ENCODE measurements at places on chromosomes 7 and 10. TPM values are rescaled to one million over a fixed set of nuclear protein-coding genes. Genes with fewer than 3 reads are reported as not detected.
A peak's percentile ranks its signal among the peaks of the same experiment; 100 is the strongest.

DNA sequence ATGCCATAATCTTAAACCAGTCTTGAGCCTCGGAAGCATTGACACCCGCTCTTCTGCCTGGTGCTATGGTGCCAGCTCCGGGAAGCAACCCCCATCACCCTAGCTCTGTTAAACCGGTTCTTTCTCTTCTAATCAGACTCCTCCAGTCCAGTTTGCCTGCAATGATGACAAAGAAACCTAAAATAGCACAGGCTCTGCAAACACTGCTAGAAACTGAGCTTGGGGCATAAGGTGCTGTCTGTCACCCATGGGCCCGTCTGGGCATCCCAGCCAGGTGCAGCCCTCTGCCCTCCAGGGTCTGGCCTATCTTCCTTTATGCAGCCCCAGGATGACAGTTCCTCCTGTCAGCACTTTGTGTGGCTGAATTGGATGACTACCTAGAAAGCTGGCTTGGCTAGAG lies 14.2 kb upstream of the CAMK2G start:
- no peak for DNase-seq
- H3K36me3 ChIP-seq, result no peaks in the 10 kb centered on the region
- no peak overlapping the region for H3K4me3 ChIP-seq
- no peaks in the 10 kb centered on the region for H3K27me3 ChIP-seq
- H3K4me1 ChIP-seq, result peaks cover 19% of the 10 kb centered on the region
- peak overlapping the region; percentile 60 for H3K27ac ChIP-seq

DNA sequence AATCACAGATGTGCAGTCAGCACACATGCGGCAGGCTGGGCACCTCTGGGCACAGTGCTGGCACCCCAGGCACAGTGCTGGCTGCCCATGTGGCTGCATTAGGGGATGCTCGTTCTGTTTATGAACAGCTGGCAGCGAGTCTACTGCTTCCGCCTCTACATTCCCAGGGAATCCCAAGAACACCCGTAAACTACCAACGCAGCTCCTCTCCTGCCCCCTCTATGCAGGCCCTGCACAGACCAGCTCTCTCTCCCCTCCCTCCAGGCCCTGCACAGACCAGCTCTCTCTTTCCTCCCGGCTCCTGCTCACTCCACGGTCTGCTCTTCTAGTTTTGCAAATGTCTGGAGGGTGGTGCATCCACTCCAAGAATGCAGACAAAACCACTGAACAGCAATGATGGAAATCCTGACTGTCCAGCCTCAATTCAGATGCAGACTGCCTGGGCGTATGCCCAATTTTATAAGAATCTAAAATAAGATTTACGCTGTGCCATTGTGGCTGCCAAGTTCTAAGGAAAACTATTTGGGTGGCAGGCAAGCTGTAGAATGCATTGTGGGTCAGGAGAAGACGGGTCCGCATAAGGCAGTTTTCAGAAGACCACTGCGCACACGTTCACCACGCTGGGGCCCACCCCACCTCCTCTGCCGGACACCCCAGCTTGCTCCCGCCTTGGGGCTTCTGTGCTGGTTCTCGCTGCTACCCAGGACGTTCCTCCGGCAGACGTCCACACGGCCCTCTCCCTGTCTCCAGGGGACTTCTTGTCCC lies 234.6 kb downstream of the ZMYND11 start:
- no peaks in the 10 kb centered on the region for H3K27me3 ChIP-seq
- H3K27ac ChIP-seq, result no peak overlapping the region
- peaks cover 12% of the 10 kb centered on the region for H3K4me1 ChIP-seq
- H3K36me3 ChIP-seq, result peaks cover 8% of the 10 kb centered on the region

DNA sequence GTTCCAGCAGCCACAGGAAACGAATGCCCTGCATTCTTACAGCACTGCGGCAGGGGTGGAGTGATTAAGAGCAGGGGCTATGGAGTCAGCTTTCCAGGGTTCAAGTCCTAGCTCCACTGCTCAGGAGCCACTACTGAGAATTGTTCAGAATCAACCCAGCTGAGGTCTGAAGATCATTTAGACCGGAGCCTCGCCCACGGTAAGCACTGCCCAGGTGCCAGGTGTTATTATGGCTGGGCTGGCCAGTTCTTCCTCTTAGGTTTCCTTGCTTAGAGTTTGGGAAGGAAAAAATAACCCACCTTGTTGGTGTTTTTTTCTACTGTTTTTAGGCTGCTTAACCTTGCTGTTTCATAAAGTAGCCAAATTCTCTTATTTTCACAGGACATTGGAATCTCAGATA lies 4.8 kb upstream of the FIGNL1 start:
- peaks cover 17% of the 10 kb centered on the region for H3K27me3 ChIP-seq

DNA sequence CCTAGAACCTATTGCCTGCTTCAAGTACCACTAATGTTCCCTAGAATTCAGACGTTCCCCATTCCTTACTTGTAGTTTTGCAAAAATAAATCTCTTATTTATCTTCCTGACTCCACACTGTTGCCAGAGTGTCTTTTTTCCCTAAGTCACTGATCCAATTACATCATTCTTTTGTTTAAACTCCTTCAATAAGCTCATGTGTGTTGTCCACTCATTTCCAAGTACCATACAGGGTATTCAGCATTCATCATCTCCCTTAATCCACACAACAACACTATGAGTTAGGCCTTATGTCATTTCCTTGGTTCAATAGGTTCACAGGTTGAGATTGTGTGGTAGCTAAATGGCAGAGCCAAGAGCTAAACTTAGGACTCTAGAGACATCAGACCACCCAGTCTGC lies 119.9 kb upstream of the RHOBTB1 start:
- H3K4me3 ChIP-seq, result no peak overlapping the region
- H3K36me3 ChIP-seq, result no peaks in the 10 kb centered on the region
- H3K27me3 ChIP-seq, result no peaks in the 10 kb centered on the region

GRCh38 chr10:1404323-1405260 lies 332.7 kb downstream of the ADARB2 start:
- no peaks in the 10 kb centered on the region for H3K27me3 ChIP-seq
- H3K4me1 ChIP-seq, result peaks cover 10% of the 10 kb centered on the region
- H3K36me3 ChIP-seq, result no peaks in the 10 kb centered on the region

DNA sequence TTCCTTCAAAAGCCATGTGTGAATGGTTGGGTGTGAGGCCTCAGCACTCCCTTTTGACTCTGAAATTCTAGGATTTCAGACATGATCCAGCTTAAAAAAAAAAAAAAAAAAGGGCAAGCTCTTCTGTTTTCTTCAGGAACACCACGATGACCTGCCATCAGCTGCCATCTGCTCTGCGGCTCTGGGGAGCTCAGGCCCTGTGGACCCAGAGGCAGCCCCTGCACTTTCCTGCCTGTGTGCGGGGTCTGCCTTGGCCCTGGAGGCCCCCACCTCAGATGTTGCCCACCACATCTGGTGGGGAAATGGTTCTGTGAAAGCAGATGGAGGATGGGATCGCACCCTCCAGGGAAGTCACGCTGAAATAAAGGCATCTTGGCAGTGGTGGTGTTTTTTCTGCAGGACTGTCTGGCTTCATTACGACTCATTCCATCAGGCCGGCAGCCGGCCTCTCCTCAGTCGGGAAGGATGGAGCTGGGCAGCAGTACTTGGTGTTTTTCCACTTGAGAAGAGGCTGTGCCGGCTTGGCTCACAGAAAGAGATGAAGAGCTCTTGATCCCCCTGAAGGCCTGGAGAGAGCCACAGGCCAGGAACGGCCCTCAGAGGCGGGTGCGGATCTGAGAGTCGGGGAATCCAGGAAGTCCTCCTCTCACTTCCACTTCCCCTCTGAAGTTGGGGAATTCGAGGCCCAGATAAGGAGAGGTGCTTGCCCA lies 66.1 kb upstream of the AQP1 start:
- H3K4me1 ChIP-seq, result peaks cover 10% of the 10 kb centered on the region
- H3K27me3 ChIP-seq, result no peaks in the 10 kb centered on the region
- H3K36me3 ChIP-seq, result no peaks in the 10 kb centered on the region
- DNase-seq, result no peak

- H3K4me3 ChIP-seq, result no peak overlapping the region
- DNase-seq, result no peak
- H3K4me1 ChIP-seq, result peaks cover 12% of the 10 kb centered on the region
- H3K27me3 ChIP-seq, result peaks cover 9% of the 10 kb centered on the region
Measured at GRCh38 chr7:128380483-128381106, 19.1 kb upstream of the PRRT4 start.

DNA sequence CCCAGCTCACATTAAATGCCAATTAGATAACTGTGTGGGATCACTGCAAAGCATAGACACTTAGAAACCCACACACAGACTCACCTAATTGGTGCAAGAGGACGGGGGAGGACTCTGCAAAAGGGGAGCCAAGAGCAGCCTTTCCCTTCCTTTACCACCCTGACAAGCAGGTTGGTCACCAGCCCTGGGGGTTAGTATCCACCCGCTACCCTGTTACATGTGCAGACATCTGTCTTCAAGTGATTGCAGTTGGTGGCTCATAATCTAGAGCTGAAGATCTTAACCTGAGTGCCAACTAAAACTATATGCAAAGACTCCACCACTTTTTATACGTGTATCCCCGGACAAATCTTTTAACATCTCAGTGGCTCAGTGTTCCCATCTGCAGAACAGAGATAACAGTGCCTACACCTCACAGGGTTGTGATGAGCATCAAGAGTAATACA lies 56.9 kb downstream of the SORBS1 start:
- H3K36me3 ChIP-seq, result no peaks in the 10 kb centered on the region
- H3K4me3 ChIP-seq, result no peak overlapping the region
- H3K27ac ChIP-seq, result no peak overlapping the region
- no peaks in the 10 kb centered on the region for H3K27me3 ChIP-seq

Gene ABCF2
- 43.7 TPM for total RNA-seq

Gene PRSS37
- not detected for total RNA-seq

Gene ST8SIA6
- total RNA-seq, result 3.5 TPM

Gene OR2A5
- not detected for total RNA-seq

Gene HTRA1
- total RNA-seq, result 18.3 TPM

Gene AGAP9
- 14.2 TPM for total RNA-seq
